ENCODE measurements at places on chromosomes 7 and 10. TPM values are rescaled to one million over a fixed set of nuclear protein-coding genes. Genes with fewer than 3 reads are reported as not detected.

The TFEC gene
- 1.2 TPM for total RNA-seq

The TSPAN13 gene
- total RNA-seq, result 55.7 TPM

The CPA2 gene
- total RNA-seq, result 7,200 TPM

The ERLIN1 gene
- total RNA-seq, result 13.2 TPM

The HECTD2 gene
- 4.6 TPM for total RNA-seq

The HECW1 gene
- total RNA-seq, result not detected

The UNCX gene
- total RNA-seq, result not detected

The TMEM176B gene
- 41.2 TPM for total RNA-seq

The BEND7 gene
- total RNA-seq, result 16.7 TPM

The RET gene
- 1.3 TPM for total RNA-seq

The SLC29A4 gene
- 14.4 TPM for total RNA-seq

Data from pancreas (tissue), 10 donors.